Subcutaneous adipose tissue (tissue), 4 donors: ENCODE measurements at places on chromosomes 2 and 18. TPM values are rescaled to one million over a fixed set of nuclear protein-coding genes. Genes with fewer than 3 reads are reported as not detected.

Gene TNFAIP6
- total RNA-seq, result 4.2 TPM

Gene SGPP2
- total RNA-seq, result not detected

Gene SETBP1
- 17.3 TPM for total RNA-seq

Gene UNC50
- 57.4 TPM for total RNA-seq

Gene CROCC2
- total RNA-seq, result not detected

Gene FOXI3
- total RNA-seq, result not detected

Gene VWC2L
- not detected for total RNA-seq

Gene SGO2
- 4.6 TPM for total RNA-seq
